IPS-NIHi11 (cell line): ENCODE measurements at places on chromosomes 5 and 9.

- DNase-seq: no peak
Observed at GRCh38 chr5:180118391-180118791, 46.8 kb upstream of the RNF130 start.

- no peak for DNase-seq
Observed at GRCh38 chr9:129441852-129442251, 179.0 kb downstream of the C9orf50 start.

- no peak for DNase-seq
Observed at GRCh38 chr5:31372124-31372523, 159.8 kb downstream of the DROSHA start.

- DNase-seq: no peak
Observed at GRCh38 chr5:89028595-89029285, 145.8 kb upstream of the MEF2C start.

GRCh38 chr5:54629115-54629514 is 111.6 kb downstream of the SNX18 start:
- DNase-seq: no peak

GRCh38 chr5:68465133-68465532 is 249.6 kb downstream of the PIK3R1 start:
- DNase-seq: no peak

GRCh38 chr5:115456539-115457040 is 88.0 kb downstream of the FEM1C start:
- no peak for DNase-seq

GRCh38 chr9:96061293-96061987 is 185.9 kb downstream of the ERCC6L2 start:
- DNase-seq: peak; percentile 70

GRCh38 chr5:33114361-33114760 is 326.4 kb upstream of the TARS1 start:
- DNase-seq: no peak

DNA sequence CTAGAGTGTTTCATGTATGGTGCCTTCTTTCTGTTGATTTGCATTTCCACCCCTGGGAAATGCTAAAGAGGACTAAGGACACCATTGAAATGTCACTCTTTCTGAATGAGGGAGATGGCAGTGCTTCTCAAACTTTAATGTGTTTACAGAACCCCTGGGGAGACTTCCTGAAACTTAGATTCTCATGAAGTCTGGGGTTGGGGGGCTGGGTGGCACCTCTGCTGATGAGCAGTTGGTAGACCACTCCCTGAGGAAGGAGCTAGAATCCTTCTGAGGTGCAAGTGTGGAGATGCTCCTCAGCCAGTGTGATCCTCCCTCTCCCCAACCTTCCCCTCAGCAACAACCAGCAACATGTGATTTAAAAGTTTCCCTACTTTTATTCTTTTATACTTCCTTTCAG is 546.8 kb downstream of the LRRC70 start:
- no peak for DNase-seq

- peak; percentile 23 for DNase-seq
Observed at GRCh38 chr9:83355024-83355444, 183.2 kb downstream of the FRMD3 start.

DNA sequence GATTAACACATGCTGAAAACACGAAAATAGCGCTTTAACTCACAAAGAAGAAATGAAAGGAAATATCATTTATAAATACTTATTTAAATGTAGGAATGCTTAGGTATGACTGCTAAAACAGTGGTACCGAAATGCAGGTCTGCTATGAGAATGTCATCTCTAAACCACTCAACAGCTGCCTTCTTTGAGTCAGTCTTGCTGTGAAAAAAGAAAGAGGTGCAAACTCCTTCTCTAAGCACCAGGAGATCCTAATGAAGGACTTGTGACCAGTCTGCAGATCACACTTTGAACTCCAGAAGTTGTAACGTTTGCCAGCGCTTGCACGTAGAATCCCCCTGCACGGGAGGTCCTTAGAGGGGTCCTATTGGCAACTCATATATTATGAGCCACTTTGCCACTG is 86.6 kb downstream of the TRIO start:
- DNase-seq: no peak

DNA sequence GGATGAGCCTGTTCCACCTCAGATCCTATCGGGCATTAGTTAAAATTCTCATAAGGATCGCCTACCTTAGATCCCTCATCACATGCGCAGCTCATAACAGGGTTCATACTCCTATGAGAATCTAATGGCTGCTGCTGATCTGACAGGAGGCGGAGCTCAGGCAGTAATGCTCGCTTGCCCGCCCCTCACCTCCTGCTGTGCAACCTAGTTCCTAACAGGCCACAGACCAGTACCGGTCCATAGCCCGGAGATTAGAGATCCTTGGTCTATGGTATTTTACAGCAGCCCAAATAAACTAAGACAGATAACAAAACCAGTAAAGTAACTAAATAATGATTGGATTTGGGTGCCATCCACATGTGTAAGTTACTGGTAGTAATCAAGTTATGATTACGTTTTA is 17.5 kb downstream of the GOLPH3 start:
- no peak for DNase-seq

DNA sequence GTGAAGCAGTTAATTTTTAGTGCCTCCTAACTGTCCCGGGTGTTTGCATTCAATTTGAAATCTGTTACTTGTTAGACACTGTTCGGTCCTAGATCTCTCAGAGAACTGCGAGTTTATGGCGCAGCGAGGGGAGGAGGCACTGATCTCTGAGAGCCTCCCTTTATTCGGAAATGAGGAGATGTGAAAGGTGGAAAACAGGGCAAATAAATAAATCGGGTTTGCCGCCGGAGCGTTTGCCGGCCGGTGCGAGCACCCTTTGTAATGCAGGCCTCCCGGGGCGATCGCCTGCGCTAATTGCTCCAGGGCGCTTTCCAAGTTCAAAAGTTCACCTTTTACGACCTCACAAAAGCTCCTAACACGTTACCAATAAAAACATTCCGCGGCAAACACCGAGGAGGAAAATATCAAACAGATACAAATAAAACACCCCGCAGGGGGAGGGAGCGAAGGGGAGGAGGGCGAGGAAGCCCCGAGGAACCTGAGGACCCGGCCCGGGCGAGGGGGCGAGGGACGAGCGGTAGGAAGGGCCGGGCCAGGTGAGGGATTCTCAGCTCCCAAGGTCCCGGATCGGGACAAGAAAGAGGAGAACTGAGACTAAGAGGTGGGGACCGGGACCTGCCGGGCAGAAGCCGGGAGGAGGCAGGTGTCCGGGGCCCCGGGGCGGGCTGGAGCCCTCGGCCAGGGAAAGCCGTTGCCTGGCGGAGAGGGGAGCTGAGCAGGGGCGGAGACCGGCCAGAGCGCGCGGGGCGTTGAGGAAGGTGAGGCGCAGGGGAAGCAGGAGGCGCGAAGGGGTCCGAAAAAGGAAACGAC is 1.4 kb downstream of the NR6A1 start:
- DNase-seq: peak; percentile 59

DNA sequence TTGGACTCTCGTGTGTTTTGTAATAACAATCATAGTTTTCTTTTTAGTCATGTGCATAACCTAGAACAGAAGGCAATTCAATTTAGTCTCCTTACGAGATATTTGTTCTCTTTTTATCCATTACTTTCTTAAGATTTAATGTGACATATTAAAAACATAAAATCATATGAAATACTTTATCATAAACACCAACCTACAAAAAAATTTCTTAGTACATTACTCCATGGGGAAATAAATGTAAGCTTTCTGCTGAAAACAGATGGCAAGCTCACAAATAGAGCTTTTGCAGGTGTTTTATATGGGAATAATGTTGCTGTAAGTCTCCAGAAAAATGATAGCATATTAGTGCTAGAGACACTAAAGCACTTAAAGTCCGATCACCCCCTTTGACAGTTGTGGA is 1035.2 kb upstream of the ARRDC3 start:
- DNase-seq: no peak

- DNase-seq: no peak
Observed at GRCh38 chr9:76717613-76718012, 46.6 kb upstream of the PCA3 start.

GRCh38 chr5:62514510-62515119 is 64.0 kb upstream of the LRRC70 start:
- DNase-seq: no peak

GRCh38 chr5:28576022-28576421 is 1537.6 kb upstream of the CDH9 start:
- peak; percentile 39 for DNase-seq

DNA sequence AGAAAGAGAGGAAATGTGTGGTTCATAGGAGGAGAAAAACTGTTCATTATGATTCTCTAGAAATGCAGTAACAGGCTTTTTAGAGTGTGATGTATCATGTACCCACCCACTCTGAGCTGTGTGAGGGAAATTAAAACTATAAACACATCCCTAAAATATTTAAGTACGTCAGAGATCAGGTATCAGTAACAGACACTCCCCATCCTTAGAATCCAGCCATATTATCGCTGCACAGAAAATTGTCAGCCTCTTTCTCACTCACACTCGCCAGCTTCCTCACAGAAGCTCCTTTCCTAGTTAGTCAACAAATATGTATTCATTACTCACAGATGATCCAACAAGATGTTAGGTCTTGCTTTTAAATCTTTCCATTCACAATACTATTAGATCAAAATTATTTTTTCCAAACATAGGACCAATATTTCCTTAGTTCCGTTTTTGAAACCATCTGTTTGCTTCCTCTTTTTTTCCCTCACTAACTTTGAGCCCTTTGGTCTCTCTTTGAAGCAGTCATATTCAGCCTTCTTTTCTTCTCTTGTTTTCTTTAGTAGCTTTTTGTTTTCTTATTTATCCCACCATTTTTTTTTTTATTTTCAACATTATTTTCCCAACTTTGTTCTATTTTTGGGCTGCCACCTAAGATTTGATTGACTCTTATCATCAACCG is 13.6 kb upstream of the MAST4 start:
- DNase-seq: no peak

- DNase-seq: peak; percentile 40
Observed at GRCh38 chr5:73170522-73170921, 2.5 kb upstream of the TMEM174 start.

DNA sequence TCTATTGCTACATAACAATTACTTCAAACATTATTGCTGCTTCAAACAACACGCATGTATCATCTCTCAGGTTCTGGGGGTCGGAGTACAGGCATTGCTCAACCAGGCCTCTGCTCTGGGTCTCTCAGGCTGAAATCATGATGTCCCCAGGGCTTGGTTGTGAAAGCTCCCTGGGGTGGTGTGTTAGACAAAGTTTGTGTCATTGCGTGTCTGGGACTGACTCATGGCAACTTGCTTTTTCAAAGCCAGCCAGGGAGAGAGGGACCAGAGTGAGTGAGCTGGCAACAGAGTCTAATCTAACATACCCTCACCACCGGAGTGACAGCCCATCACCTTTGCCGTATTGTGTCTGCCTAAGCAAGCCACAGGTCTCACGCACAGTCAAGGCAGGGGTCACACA is 259.2 kb upstream of the NFIL3 start:
- no peak for DNase-seq

DNA sequence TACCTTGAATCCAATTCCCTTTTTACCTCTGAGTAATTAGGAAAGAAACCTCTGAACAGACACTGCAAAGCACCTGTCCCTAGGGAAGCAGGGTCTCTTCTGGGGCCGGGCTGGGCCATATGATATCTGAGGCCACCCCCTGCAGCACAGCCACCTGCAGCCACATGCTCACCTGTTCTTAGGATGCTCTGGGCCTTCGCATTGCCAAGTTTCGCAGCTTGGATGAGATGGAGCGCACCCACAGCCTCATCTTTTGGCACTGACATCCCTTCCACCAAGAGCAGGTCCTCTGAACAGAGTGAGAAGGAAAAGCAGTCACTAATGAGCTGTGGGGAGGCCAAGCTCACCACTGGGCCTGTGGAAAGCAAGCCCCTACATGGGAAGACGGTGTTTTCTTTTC is 27.3 kb downstream of the CLTA start:
- no peak for DNase-seq

GRCh38 chr9:74742792-74743730 is 144.7 kb downstream of the TRPM6 start:
- peak; percentile 29 for DNase-seq

GRCh38 chr5:139864716-139865483 is 69.3 kb downstream of the PSD2 start:
- DNase-seq: no peak

DNA sequence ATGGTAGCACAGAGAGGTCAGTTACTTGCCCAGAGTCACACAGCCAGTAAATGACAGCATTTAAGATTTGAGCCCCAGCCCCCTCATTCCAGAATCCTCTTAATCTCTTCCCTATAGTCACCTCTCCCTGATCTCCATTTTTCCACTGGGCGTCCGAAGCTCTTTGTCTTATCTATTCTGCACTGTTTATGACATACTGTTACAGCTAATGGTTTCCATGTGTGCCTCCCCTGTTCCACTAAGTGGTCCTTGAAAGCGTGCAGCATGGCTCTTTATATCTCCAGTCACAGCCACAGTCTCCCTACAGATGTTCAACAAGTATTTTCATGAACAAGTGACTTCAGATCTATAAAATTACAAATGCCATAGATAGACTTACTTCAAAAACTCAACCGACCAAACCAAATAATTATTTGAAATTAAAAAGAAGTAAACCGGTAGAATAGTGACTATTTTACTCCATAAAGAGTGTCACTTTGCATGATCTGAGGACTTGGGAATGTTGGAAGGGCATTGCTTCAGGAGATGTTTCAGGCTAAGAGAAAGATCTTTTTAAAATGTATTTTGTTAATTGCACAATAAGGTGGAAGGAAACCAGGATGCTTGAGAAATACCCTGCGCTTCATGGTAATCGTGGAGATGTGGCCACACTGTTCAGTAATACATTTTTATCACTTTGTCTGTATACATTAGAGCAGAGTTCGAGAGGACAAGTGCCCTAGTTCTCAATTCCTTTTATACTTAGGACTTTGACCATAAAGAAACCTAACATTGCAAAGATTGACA is 237.2 kb downstream of the FBXL7 start:
- DNase-seq: no peak

GRCh38 chr5:153504726-153505125 is 14.3 kb downstream of the GRIA1 start:
- no peak for DNase-seq

DNA sequence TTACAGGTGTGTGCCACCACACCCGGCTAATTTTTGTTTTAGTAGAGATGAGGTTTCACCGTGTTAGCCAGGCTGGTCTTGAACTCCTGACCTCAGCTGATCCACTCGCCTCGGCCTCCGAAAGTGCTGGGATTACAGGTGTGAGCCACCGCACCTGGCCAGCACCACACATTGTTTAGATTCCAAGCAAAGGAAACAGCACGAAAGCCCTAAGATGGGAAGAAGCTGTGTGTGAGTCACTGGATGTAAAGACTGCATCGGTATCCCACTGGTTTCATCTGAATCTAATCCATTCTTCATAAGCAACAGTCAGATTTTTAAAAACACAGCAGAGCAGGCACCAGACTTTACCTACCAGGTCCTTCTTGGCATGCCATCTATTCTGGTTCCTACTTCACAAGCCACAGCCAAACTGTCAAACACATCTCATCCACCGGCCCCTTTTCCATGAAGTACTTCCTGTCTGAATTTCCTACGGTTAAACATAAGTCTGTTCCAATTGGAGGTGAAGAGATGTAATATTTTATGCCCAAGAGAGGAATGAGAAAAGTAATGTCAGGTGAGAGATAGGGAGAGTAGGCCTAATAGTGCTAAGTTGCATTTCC is 17.4 kb downstream of the UBTD2 start:
- DNase-seq: no peak
